GF-D8 (cell line): ENCODE measurements at places on chromosomes 11 and 22.

- DNase-seq, result no peak
Observed at GRCh38 chr11:78449866-78450265, 32.2 kb upstream of the GAB2 start.

- no peak for DNase-seq
Observed at GRCh38 chr11:91312541-91312940, 912.1 kb upstream of the FAT3 start.

- DNase-seq, result no peak
Observed at GRCh38 chr22:50567721-50568252, 5.1 kb upstream of the SYCE3 start.

- DNase-seq, result no peak
Observed at GRCh38 chr22:49328118-49328475, 499.6 kb downstream of the BRD1 start.

DNA sequence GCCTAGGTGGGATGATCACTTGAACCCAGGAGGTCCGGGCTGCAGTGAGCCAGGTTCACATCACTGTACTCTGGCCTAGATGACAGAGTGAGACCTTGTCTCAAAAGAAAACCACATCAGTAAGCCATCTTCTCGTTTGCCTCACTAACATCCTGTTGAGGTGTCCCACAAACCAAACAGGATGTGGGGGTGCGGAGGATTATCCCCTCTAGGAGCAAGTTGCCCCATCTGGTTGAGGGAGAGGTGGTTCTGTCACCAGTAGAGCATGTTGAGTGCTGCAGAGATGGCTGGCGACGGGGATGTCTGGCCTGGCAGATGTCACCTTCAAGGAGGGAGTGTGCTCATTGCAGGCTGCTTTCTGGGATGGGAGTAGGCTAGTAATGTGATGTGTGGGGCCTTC, 72.4 kb downstream of the ZNRF3 start:
- peak; percentile 94 for DNase-seq

DNA sequence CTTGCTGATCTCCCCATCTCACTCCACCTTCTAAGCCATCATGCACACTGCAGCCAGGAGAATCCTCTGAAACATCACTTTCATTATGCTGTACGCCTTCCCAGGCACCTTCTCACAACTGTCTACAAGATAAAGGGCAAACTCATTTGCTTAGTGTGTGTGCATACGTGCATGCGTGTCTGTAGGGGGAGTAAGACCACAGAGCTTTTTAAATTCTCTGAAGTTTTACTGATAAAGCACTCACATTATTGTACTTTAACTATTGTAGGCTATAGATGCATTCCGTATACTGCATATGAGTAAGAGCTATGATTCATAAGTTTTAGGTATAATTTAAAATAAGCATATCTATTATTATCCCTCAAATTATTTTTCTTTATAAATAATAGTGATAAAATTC, 15.3 kb upstream of the ANKK1 start:
- DNase-seq, result no peak

DNA sequence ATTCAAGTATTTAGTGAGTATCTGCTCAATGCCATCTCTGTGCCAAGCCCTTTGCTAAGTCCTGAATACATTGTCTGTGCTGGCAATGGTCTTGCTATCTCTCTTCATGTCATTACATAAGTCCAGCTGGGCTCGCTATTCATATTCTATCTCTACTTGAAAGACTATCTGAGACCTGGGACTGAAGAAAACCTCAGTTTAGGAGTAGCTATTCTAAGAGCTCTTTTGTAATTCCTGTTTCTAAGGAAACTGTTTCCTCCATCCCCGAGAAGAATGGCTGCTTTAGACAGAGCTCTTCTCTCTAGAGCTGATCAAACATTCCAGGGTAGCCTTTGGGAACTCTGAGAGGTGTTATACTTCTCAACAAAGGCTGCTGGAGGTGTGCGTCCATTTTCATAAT, 33.0 kb downstream of the SLC17A6 start:
- DNase-seq, result no peak

- DNase-seq, result no peak
Observed at GRCh38 chr11:83162377-83162776, 5.4 kb downstream of the PCF11 start.

GRCh38 chr22:27597703-27598444, 203.7 kb downstream of the MN1 start:
- DNase-seq, result no peak

GRCh38 chr11:88555018-88555828, 217.7 kb upstream of the CTSC start:
- no peak for DNase-seq

- DNase-seq, result no peak
Observed at GRCh38 chr11:40186437-40187263, 1272.8 kb downstream of the LRRC4C start.

- DNase-seq, result no peak
Observed at GRCh38 chr11:73423506-73423905, 47.3 kb downstream of the RELT start.

- no peak for DNase-seq
Observed at GRCh38 chr22:37552524-37553163, 7.6 kb upstream of the CDC42EP1 start.

GRCh38 chr11:86218125-86219084, 26.1 kb upstream of the EED start:
- DNase-seq, result peak; percentile 4
